Endothelial cell (in vitro differentiated cells): ENCODE measurements at places on chromosomes 13 and 19.
A peak's percentile ranks its signal among the peaks of the same experiment; 100 is the strongest.

- peaks cover 9% of the 10 kb centered on the region for H3K27me3 ChIP-seq
- H3K36me3 ChIP-seq, result no peaks in the 10 kb centered on the region
- H3K4me3 ChIP-seq, result no peak overlapping the region
- no peak for DNase-seq
Measured at GRCh38 chr19:2994588-2995131, 17.3 kb downstream of the TLE6 start.

DNA sequence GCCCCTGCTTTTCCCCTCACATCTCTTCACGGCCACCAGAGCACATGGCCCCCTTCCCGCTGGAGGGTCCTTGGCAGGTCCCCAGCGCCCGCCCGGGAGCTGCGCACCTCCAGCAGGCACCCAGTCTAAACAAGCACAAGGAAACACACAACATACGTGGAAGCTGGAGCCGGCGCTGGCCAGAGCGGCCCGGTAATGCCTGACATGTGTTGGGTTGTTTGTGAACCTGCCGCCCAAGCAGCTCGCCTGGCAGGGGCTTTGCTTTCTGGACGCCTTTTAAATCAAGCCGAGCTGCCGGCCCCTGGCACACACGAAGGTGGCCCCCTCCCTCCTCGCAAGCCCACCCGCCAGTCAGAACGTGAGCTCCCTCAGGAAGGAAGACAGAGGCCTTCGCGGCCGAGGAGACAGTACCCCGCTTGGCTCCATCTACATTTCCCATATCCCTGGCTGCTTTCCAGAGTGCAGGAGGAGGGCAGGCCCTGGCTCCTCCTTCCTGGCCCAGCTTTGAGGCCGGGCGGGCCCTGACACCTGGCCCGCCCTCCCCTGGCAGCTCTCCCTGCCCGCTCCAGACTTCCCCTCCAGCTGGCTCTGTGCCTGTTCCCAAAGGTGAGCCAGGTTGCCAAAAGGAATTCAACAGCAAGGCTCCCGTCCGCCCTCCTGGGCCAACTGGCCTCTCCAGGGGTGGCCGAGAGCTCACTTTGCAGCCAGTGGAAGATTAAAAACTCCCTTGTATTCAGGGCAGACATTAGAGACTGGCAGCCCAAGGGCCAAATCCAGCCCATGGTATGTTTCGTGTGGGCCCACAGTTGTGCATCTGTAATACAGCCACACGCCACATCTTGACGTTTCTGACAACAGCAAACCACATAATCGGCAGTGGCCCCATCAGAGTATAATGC, 28.7 kb downstream of the COMP start:
- no peak for DNase-seq
- peaks cover 12% of the 10 kb centered on the region for H3K27me3 ChIP-seq
- no peaks in the 10 kb centered on the region for H3K4me1 ChIP-seq
- peak overlapping the region; percentile 57 for H3K27ac ChIP-seq
- H3K4me3 ChIP-seq, result no peak overlapping the region

DNA sequence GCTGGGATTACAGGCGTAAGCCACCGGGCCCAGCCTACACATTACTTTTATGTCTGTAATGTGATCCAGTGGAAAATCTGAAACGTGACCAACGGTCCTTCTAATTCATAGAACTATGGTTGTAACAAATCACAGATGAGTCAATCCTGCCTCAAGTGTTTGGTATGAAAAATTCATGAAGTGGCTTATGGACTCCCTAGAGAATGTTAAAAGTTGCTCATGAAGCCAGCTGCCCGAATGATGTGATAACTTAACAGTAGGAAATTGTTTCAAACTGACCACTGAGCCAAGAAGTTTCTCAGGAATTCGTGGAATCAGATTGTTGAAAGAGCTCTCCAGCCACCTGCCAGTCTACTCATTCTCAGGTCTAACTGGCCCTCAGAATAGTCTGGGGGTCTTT, 59.4 kb upstream of the FARP1 start:
- no peak overlapping the region for H3K27ac ChIP-seq
- peaks cover 3% of the 10 kb centered on the region for H3K36me3 ChIP-seq

- no peak overlapping the region for H3K27ac ChIP-seq
- H3K4me1 ChIP-seq, result peaks cover 44% of the 10 kb centered on the region
- peak; percentile 3 for DNase-seq
- H3K36me3 ChIP-seq, result peaks cover 5% of the 10 kb centered on the region
- H3K27me3 ChIP-seq, result peaks cover 6% of the 10 kb centered on the region
Measured at GRCh38 chr13:110131424-110131823, 175.5 kb downstream of the COL4A1 start.

DNA sequence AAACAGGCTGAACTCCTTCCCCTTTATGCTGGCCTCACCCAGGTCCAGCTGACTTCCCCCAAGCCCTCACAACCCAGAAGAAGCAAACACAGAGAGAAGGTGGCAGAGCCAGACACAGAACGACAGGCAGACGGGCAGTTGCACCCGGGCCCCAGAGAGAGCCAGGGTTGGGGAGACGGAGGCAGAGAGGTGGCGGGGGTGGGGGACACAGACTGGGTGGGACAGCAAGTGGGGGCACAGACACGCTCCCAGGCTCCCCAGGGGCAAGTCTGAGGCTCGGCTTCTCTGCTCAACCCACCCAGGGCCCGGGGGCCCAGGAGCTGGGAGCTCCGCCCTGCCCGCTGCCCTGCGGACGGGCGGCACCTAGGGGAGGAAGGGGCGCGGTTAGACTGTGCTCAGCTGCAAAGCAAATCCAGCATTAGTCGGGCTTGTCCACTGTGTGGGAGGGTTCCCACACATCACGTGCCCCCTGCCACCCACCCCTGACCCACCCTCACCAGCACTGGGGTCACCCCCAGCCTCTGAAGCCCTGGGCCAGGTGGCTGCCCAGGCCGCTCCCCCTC, 31.3 kb upstream of the ASF1B start:
- no peak overlapping the region for H3K27ac ChIP-seq
- H3K4me3 ChIP-seq, result no peak overlapping the region
- peaks cover 30% of the 10 kb centered on the region for H3K36me3 ChIP-seq
- DNase-seq, result no peak

DNA sequence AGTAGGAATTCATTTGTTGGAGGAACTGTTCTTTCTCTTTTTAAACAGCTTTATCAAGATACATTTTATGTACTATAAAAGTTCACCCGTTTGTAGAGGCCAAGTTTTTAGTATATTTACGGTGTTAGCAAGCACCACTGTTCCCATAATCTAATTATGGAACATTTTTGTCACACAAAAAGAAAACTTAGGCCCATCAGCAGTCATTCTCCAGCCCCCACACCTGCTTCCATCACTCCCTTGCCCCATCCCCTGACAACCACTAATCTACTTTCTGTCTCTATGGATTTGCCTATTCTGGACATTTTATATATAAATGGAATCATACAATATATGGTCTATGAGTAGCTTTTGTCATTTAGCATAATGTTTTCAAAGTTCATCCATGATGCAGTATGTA, 465.0 kb downstream of the DCT start:
- no peaks in the 10 kb centered on the region for H3K4me1 ChIP-seq
- H3K36me3 ChIP-seq, result no peaks in the 10 kb centered on the region
- no peak overlapping the region for H3K4me3 ChIP-seq
- no peak overlapping the region for H3K27ac ChIP-seq
- no peaks in the 10 kb centered on the region for H3K27me3 ChIP-seq

DNA sequence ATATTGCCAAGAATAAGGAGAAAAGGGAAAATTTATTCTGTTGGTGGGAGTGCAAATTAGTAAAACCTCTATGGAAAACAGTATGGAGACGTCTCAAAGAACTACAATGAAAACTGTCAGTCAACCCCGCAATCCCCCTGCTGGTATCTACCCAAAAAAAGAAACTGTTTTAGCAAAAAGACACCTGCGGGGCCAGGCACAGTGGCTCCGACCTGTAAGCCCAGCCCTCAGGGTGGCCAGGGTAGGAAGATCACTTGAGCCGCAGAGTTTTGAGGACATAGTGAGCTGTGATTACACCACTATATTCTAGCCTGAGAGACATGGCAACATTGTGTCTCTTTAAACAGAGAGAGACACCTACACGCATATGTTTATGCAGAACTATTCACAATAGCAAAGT, 37.5 kb upstream of the SLITRK1 start:
- no peak overlapping the region for H3K27ac ChIP-seq
- no peaks in the 10 kb centered on the region for H3K4me1 ChIP-seq
- H3K27me3 ChIP-seq, result no peaks in the 10 kb centered on the region
- H3K4me3 ChIP-seq, result no peak overlapping the region
- no peaks in the 10 kb centered on the region for H3K36me3 ChIP-seq

DNA sequence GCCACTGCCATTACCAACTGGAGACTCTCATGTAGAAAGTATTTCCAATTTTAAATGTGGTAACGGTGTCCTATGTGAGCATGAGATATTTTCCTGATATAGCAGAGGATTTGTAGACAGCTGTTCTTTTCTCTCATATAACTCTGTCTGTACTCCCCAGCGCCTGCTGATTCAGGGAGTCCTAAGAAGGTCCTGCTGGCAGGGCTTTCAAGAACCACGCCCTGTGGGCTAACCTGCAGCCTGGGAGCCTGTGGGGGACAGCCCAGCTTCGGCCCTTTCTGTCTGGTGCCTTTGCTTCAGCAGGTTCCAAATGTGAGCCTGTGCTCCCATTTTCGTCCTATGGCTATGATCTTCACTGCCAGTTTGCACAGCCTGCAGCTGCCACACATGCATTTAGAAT, 316.8 kb downstream of the ATP8A2 start:
- no peak overlapping the region for H3K4me3 ChIP-seq
- DNase-seq, result no peak
- H3K4me1 ChIP-seq, result peaks cover 51% of the 10 kb centered on the region

DNA sequence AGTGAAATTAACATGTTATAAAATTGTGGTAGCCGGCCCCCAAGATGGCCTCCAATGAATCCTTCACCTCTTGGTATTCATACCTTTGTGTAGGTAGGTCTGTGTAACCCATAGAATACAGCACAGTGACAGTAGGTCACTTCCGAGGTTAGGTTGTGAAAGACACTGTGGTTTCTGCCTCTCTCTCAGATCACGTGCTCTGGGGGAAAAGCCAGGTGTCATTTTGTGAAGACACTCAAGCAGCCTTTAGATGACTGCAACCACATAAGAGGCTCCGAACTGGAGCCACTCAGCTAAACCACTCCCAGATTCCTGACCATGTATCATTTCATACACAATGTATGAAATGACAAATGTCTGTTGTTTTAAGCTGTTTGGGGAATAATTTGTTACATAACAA, 9.8 kb upstream of the USPL1 start:
- no peaks in the 10 kb centered on the region for H3K36me3 ChIP-seq
- no peak overlapping the region for H3K27ac ChIP-seq
- peaks cover 2% of the 10 kb centered on the region for H3K4me1 ChIP-seq
- no peak overlapping the region for H3K4me3 ChIP-seq

DNA sequence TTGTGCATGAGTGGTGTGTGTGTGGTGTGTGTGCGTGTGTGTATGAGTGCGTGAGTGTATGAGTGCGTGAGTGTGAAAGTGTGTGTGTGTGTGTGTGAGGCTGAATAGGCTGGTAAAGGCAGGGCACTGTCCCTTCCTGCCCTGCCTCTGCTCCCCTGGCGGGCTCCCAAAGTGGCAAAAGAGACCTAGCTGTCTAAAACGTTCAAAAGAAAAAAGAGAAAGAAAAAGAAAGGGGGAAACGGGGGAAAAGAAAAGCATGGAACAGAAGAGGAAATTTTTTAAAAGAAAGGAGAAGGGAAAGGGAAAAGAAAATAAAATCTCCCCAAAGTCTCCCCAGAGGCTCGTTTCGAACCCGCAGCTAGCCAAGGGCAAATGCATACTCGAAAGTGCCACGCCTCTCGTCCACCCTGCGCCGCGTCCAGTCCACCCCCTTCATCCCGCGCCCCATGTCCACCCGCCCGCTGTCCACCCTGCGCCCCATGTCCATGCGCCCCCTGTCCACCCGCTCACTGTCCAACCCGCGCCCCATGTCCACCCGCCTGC, 37.0 kb upstream of the FLT1 start:
- no peak overlapping the region for H3K4me3 ChIP-seq
- peaks cover 5% of the 10 kb centered on the region for H3K36me3 ChIP-seq
- peaks cover 33% of the 10 kb centered on the region for H3K4me1 ChIP-seq
- peaks cover 10% of the 10 kb centered on the region for H3K27me3 ChIP-seq

DNA sequence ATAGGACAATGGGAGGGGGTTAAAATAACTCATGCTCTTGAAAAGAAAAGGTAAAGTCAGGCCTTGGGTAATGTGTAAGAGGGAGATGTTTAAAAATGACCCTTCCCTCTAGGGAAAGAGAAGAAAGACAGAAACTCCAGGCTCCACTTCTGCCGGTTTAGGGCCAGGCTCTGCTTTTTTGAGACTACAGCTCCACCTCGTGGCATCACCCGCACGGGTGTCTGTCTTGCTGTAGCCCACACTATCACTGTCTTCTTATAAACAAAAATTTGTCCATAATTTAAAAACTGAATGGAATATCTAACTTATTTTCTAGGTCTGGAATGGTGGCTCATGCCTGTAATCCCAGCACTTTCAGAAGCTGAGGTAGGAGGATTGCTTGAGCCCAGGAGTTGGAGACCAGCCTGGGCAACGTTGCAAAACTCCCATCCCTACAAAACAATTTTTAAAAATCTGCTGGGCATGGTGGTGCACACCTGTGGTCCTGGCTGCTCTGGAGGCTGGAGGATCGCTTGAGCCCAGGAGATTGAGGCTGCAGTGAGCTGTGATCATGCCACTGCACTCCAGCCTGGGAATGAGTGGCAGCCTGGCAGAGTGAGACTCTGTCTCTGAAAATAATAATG, 65.1 kb upstream of the GTF3A start:
- H3K27ac ChIP-seq, result no peak overlapping the region
- peaks cover 12% of the 10 kb centered on the region for H3K4me1 ChIP-seq
- peak; percentile 76 for DNase-seq
- no peaks in the 10 kb centered on the region for H3K36me3 ChIP-seq
- H3K4me3 ChIP-seq, result no peak overlapping the region

GRCh38 chr13:42279080-42279479, 7.1 kb downstream of the AKAP11 start:
- DNase-seq, result no peak
- H3K4me3 ChIP-seq, result no peak overlapping the region
- no peaks in the 10 kb centered on the region for H3K36me3 ChIP-seq
- H3K4me1 ChIP-seq, result peaks cover 25% of the 10 kb centered on the region
- no peak overlapping the region for H3K27ac ChIP-seq
- H3K27me3 ChIP-seq, result no peaks in the 10 kb centered on the region

- H3K36me3 ChIP-seq, result no peaks in the 10 kb centered on the region
- H3K27me3 ChIP-seq, result peaks cover 14% of the 10 kb centered on the region
- peak overlapping the region; percentile 53 for H3K27ac ChIP-seq
- H3K4me3 ChIP-seq, result peak overlapping the region; percentile 98
Measured at GRCh38 chr13:60398907-60399589, 2.0 kb downstream of the TDRD3 start.

- H3K27me3 ChIP-seq, result peaks cover 10% of the 10 kb centered on the region
- H3K4me3 ChIP-seq, result no peak overlapping the region
- no peak overlapping the region for H3K27ac ChIP-seq
Measured at GRCh38 chr19:378706-379105, 30.2 kb downstream of the C2CD4C start.

GRCh38 chr13:29500386-29500785, 95.1 kb downstream of the SLC7A1 start:
- H3K4me3 ChIP-seq, result no peak overlapping the region
- H3K27ac ChIP-seq, result no peak overlapping the region
- peaks cover 4% of the 10 kb centered on the region for H3K27me3 ChIP-seq
- no peak for DNase-seq

- no peak for DNase-seq
- H3K4me1 ChIP-seq, result peaks cover 3% of the 10 kb centered on the region
- H3K27ac ChIP-seq, result no peak overlapping the region
- H3K27me3 ChIP-seq, result no peaks in the 10 kb centered on the region
Measured at GRCh38 chr13:73993661-73994060, 140.5 kb downstream of the KLF12 start.
